H9 (cell line): ENCODE measurements at places on chromosomes 5 and 9. TPM values are rescaled to one million over a fixed set of nuclear protein-coding genes. Genes with fewer than 3 reads are reported as not detected.

- no peak overlapping the region for H3K4me3 ChIP-seq
- no peak overlapping the region for H3K27ac ChIP-seq
- peak; percentile 70 for DNase-seq
- H3K27me3 ChIP-seq: no peaks in the 10 kb centered on the region
- no peaks in the 10 kb centered on the region for H3K4me1 ChIP-seq
Observed at GRCh38 chr5:159441441-159441840, 111.2 kb upstream of the IL12B start.

DNA sequence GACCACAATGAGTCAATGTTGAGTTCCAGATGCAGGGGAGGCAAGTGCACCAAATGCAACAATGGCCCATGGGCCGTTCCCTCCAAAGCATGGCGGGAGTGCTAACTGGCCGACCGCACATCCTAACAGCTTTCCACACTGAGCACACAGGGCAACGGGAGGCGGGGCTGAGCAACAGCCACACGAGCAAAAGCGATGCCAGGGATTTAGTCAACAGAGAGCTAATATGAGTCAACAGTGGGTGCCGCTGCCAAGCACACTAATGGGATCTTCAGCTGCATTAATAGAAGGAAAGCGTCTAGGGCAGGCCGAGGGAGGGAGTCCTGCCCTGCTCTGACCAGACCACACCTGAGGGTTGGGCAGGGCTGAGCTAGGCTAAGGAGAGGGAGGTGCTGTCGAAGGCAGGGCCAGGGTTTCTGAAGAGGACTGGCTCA, 4.6 kb downstream of the EPB41L4B start:
- H3K27ac ChIP-seq: no peak overlapping the region
- H3K27me3 ChIP-seq: no peaks in the 10 kb centered on the region
- H3K4me3 ChIP-seq: peak overlapping the region; percentile 15; the same call in 1 of the 2 replicates
- no peaks in the 10 kb centered on the region for H3K36me3 ChIP-seq

DNA sequence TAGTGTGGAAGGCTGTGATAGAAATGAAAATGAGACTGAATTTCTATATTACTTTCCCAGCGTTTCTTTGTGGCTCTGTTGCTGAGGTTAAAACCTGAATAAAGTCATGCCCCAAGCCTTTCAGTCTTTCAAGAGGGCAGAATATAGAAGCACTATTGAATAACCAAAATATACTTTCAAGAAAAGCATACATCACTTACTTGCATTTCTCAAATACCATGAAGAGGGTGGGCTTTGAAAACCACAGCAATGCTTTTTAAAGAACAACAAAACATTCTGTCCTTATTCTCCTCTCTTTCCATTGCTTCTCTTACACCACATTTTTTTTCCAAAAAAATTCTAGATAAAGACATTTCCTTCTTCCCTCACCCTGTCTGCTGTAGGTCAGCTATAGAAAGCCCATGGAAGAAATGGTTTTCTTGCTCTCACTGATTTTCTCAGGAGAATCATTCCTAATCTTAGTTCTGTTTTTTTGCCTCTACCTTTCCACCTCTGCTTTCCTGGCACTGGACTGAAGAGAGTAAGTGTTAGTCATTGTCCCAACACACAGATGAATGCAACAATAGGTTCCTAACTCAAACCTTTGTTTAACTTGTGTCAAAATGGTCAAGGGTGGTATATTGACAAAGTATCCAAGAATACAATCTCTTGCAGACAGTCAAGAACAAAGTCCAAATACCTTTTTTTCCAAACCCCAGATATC, 51.6 kb downstream of the NUDT12 start:
- no peaks in the 10 kb centered on the region; the same call in 2 of the 3 replicates for H3K36me3 ChIP-seq
- H3K27me3 ChIP-seq: no peaks in the 10 kb centered on the region
- no peak overlapping the region for H3K27ac ChIP-seq
- no peak overlapping the region for H3K4me3 ChIP-seq
- no peaks in the 10 kb centered on the region; the same call in 1 of the 2 replicates for H3K4me1 ChIP-seq
- DNase-seq: no peak

The PRR16 gene
- total RNA-seq: 0.13 and 0.44 TPM in 2 replicates

GRCh38 chr5:1513326-1514026, 10.3 kb downstream of the LPCAT1 start:
- H3K27ac ChIP-seq: peak overlapping the region; percentile 70
- peaks cover 20% of the 10 kb centered on the region for H3K4me1 ChIP-seq
- DNase-seq: peak; percentile 24
- H3K27me3 ChIP-seq: no peaks in the 10 kb centered on the region

The SPATA31C1 gene
- 0.15 TPM in 2 replicates for total RNA-seq

- H3K36me3 ChIP-seq: peaks cover 60% of the 10 kb centered on the region
- no peaks in the 10 kb centered on the region for H3K27me3 ChIP-seq
- H3K4me3 ChIP-seq: no peak overlapping the region
- DNase-seq: no peak
Observed at GRCh38 chr5:17260549-17260948, 43.1 kb downstream of the BASP1 start.

DNA sequence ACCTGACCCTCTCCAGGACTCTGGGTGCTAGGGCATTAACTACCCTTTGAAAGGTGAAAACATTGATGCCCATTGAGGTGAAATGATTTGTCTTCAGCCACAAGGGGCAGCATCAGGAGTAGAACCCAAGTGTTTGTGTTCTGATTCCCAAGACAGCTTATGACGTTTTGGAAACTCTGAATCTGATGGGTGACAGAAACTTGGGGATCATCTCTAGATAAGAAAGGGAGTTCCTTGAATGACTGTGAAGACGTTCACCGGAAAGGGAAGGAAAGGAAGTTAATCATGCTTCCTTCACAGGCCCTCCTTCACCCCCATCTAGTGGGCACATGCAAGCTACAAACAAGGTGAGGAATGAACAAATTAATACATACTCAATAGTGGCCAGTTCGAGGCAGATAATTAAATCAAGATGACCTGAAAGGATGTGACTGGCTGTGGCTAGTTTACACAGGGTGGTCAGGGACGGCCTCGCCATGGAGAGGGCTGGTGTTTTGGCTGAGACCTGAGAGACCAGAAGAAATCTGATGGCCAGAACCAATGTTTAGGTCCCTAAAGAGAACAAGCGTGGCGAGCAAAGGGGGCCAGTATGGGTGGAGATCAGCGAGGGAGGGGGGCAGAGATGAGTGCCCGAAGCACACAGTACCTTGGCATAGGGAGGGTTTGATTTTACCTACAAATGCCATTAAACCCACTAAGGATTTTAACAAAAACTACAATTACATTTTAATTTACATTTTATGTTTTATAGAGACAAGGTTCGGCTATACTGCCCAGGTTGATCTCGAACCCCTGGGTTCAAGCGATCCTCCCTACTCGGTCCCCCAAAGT, 937 bp upstream of the SLC26A2 start:
- H3K4me3 ChIP-seq: peak overlapping the region; percentile 95
- H3K27ac ChIP-seq: no peak overlapping the region
- peaks cover 2% of the 10 kb centered on the region; the same call in 1 of the 2 replicates for H3K4me1 ChIP-seq
- H3K36me3 ChIP-seq: peaks cover 2% of the 10 kb centered on the region; the same call in 1 of the 2 replicates

GRCh38 chr5:57911438-57911837, 428.8 kb upstream of the ACTBL2 start:
- no peak overlapping the region for H3K4me3 ChIP-seq
- no peaks in the 10 kb centered on the region for H3K27me3 ChIP-seq
- no peaks in the 10 kb centered on the region for H3K36me3 ChIP-seq
- no peak for DNase-seq
- H3K4me1 ChIP-seq: no peaks in the 10 kb centered on the region

DNA sequence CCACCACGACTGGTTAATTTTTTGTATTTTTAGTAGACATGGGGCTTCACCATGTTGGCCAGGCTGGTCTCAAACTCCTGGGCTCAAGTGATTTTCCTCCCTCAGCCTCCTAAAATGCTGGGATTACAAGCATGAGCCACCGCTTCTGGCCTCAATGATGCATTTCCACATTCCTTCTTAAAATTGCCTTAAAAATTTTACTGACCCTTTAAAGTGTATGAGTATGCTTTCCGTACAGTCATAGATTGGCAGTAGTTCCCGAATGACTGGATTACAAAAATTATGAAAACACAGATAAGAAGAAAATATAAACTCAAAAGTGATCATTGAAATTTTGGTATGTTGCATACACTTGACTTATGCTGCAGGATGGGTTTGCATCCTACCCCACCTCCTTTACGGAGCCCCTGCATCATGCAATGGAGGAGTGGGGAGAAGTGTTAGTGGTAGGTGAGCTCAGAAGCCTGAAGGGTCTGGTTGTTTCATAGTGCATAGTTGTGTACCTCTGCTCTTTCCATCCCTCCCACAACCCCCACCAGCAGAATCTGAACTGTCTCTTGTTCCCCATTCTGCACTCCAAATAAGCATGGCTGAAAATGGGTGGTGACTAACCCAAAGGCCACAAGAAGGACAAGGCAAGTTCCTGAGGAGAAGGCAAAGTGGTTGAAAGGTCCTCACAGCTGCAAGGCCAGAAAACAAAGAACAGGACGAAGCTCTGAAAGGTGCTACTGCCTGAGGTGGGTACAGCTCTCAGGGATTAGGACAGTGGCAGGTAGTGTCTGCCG, 26.8 kb downstream of the ANKRD55 start:
- H3K4me3 ChIP-seq: no peak overlapping the region
- H3K27ac ChIP-seq: no peak overlapping the region
- H3K4me1 ChIP-seq: no peaks in the 10 kb centered on the region
- no peak for DNase-seq
- H3K27me3 ChIP-seq: no peaks in the 10 kb centered on the region

The FBP2 gene
- not detected in 2 replicates for total RNA-seq

DNA sequence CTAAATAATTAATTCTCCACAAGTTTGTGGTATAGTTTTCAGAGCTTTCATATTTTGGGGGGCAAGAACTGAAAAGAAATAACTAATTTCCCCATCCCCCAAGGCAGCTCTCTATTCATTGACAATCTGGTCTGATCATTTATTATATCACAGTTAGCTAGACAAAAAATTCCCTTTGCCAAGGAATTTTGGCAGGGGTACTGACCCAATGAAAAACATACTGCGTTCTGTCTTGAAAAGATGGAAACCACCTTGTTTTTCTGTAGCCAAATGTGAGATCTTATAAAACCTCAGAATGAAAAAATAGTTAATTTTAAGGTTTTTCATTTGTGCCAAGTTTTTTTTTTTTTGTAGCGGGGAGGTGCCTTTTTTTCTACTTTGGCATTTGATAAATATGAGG, 1008.9 kb downstream of the EFNA5 start:
- H3K36me3 ChIP-seq: no peaks in the 10 kb centered on the region
- no peak overlapping the region for H3K4me3 ChIP-seq
- H3K27me3 ChIP-seq: no peaks in the 10 kb centered on the region
- DNase-seq: no peak
- no peaks in the 10 kb centered on the region for H3K4me1 ChIP-seq
- no peak overlapping the region for H3K27ac ChIP-seq

GRCh38 chr9:18629136-18629535, 155.2 kb downstream of the ADAMTSL1 start:
- H3K27me3 ChIP-seq: no peaks in the 10 kb centered on the region
- H3K27ac ChIP-seq: no peak overlapping the region
- H3K36me3 ChIP-seq: no peaks in the 10 kb centered on the region
- no peak for DNase-seq
- H3K4me1 ChIP-seq: no peaks in the 10 kb centered on the region

DNA sequence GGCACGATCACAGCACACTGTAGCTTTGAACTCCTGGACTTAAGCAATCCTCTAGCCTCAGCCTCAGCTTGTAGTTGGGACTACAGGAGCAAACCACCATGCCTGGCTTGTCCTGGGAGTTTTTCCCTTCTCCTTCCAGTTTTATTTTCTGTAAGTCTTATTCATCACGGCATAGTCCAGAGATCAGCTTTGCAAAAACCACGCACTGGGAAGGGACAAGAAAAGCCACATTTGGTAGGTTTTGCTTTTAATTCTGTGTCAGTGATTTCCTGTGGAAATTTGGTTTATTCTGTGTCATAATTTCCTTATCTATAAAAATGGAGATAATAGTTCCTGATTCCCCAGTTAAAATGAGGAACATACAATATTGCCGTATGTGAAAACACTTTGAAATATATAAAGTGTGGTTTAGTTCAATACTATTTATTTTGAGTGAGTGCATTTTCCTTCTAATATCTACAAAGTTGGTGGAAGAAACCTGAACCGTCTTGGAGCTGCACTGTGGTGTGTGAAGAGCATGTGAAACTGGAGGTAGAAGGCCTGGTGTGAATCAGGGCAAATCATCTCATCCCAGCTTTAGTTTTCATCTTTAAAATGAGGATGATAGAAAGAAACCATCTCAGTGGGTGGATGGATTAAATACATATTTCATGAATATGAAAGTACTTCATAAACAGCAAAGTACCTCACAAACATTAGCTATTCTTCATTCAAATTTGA, 92.8 kb upstream of the ELL2 start:
- H3K36me3 ChIP-seq: 0 out of 2 replicates have a peak, but pooled peaks cover 6% of the 10 kb centered on the region
- no peak overlapping the region for H3K4me3 ChIP-seq
- no peaks in the 10 kb centered on the region for H3K4me1 ChIP-seq
- no peak for DNase-seq
- no peaks in the 10 kb centered on the region for H3K27me3 ChIP-seq
- H3K27ac ChIP-seq: no peak overlapping the region

The BAAT gene
- total RNA-seq: 0.09 and 0.15 TPM in 2 replicates

The PCDHB13 gene
- 1.5 and 1.7 TPM in 2 replicates for total RNA-seq

GRCh38 chr5:108545301-108545700, 163.4 kb upstream of the FBXL17 start:
- H3K4me3 ChIP-seq: no peak overlapping the region
- peaks cover 14% of the 10 kb centered on the region; the same call in 1 of the 2 replicates for H3K4me1 ChIP-seq
- peaks cover 5% of the 10 kb centered on the region; the same call in 1 of the 2 replicates for H3K36me3 ChIP-seq
- no peak for DNase-seq

The ARHGEF39 gene
- total RNA-seq: 21.6 and 24.4 TPM in 2 replicates

The PTGR1 gene
- 43.5 and 45.2 TPM in 2 replicates for total RNA-seq

- no peak for DNase-seq
- H3K27me3 ChIP-seq: no peaks in the 10 kb centered on the region
- no peaks in the 10 kb centered on the region for H3K4me1 ChIP-seq
- no peak overlapping the region for H3K4me3 ChIP-seq
Observed at GRCh38 chr5:2519153-2519552, 232.3 kb downstream of the IRX2 start.

DNA sequence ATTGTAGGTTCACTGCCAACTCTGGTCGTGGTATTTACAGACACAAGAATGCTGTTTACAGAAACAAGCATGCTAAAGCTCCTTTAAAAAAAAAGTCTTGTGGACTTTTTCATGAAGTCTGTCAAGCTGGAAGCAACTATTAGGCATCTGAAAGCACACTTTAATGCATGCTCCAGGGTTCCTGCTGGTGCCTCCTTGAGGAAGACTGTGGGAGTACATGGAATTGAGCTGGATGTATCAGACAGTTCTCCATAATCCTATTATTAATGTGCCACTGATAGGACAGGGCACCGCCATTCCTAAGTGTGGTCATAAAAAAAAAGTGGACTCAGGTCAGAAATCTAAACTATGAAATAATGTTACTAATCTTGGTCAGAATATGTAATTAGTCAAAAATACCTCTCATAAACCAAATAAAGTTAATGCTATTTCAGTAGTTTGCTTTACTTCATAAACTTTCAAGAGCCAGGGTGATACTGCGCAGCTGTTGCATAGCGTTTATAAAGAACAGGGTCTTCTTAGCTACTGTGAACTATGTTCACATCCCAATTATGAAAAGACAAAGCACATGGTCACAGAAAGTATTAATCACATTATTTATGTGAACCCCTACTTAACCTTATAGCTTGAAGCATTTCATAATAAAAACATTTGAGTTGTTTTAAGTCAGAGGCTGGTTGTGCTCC, 390.8 kb upstream of the PTGER4 start:
- H3K4me3 ChIP-seq: no peak overlapping the region
- H3K27me3 ChIP-seq: no peaks in the 10 kb centered on the region
- H3K4me1 ChIP-seq: peaks cover 3% of the 10 kb centered on the region; the same call in 1 of the 2 replicates
